ENCODE measurements at places on chromosomes 5 and 9.

GRCh38 chr5:112709416-112709815 lies 28.3 kb upstream of the APC start:
- DNase-seq = no peak

- no peak for DNase-seq
These were observed 49.6 kb downstream of the LRSAM1 start for GRCh38 chr9:127500862-127501261.

GRCh38 chr9:95459851-95460517 lies 56.8 kb downstream of the PTCH1 start:
- no peak for DNase-seq

GRCh38 chr5:111859533-111860270 lies 102.7 kb upstream of the NREP start:
- DNase-seq = no peak

GRCh38 chr5:158929552-158930218 lies 170.0 kb downstream of the EBF1 start:
- no peak for DNase-seq
